ENCODE measurements at places on chromosomes 11 and 22. TPM values are rescaled to one million over a fixed set of nuclear protein-coding genes. Genes with fewer than 3 reads are reported as not detected.

VSIG10L2 gene
- not detected for total RNA-seq

IL18BP gene
- total RNA-seq: 7.3 TPM

NCAM1 gene
- total RNA-seq: 54.4 TPM

FADS2 gene
- total RNA-seq: 61.0 TPM

DNA sequence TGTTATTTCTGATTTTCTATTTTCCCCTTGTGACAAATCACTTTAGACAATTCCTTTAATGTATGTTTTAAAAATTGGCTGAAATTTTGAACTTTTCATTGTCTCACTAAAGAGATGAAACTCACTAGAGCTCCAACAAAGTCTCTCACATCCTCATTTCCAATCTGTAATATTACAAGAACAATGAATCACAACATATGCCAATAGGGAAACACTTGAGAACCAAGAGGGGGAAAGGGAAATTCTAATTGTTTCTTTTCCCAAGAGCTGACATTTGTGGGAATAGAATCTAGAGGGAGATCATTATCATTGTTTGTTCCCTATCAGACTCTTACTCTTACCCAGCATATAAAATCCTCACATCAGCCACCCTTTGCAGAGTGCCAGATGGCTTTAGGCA lies 28.2 kb downstream of the OR10D3 start:
- no peak for DNase-seq

- peak; percentile 83 for DNase-seq
These were observed at the start of gene PLXNB2 for GRCh38 chr22:50306753-50307749. Gene PLXNB2 (minus strand): TSS chr22:50307646. CDS start chr22:50290584, 17,062 bp downstream.

DNA sequence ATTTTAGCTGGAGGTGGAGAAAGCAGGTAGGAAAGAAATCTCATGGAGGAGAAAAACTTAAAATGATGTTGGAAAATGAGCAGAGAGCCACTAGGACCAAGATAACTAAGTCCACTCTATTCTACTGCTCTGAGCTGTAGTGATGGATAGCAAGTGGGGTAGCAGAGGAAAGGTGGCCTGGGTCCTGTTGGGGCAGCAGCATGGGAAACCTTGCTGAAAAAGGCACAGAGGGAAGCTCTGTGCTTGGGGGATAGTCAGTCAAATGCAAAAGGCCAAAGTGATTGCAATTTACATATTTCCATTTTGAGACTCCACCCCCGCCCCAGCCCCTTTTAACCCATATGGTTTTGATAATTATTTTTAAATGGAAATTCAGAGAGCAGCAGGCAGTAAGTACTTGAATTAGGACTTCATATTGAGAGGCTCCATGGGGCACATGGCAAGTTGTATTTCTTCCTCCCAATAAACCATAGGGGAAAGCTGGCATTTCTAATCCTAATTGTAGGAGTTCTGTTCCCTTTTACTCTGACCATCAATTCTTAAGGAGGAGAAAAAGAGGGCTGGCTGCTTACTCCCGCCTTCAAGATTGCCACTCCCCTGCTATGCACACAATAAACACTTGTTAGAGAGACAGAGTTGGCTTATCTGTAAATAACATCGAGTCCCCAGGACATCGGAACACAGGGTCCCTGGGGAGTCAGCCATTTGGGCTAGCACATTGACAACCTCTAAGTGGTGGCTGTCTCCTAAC lies 1341.5 kb upstream of the TENM4 start:
- no peak for DNase-seq

GRCh38 chr11:115493488-115493887 lies 10.7 kb downstream of the CADM1 start:
- no peak for DNase-seq

DNA sequence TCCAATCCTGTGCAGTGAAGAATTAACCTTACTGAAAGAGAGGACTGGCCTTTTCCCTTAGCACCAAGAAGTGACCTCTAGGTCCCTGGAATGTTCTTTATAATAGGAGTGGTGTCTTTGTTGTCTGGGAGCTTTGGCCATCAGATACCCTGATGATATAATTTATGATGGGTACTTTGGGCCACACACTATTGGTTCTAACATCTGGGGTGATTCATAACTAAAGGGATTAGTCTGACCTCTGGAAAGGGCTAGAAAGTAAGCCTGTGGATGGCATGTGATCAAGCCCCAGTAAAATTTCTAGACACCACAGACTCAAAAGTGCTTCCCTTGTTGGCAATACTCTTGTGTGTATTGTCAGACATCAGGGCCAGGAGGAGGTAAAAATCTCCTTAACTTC lies 891.2 kb downstream of the KCNA4 start:
- DNase-seq: no peak

- no peak for DNase-seq
These were observed 743.5 kb downstream of the BRD1 start for GRCh38 chr22:49084206-49084605.

GRCh38 chr22:46229701-46230100 lies 20.4 kb downstream of the CDPF1 start:
- no peak for DNase-seq

DNA sequence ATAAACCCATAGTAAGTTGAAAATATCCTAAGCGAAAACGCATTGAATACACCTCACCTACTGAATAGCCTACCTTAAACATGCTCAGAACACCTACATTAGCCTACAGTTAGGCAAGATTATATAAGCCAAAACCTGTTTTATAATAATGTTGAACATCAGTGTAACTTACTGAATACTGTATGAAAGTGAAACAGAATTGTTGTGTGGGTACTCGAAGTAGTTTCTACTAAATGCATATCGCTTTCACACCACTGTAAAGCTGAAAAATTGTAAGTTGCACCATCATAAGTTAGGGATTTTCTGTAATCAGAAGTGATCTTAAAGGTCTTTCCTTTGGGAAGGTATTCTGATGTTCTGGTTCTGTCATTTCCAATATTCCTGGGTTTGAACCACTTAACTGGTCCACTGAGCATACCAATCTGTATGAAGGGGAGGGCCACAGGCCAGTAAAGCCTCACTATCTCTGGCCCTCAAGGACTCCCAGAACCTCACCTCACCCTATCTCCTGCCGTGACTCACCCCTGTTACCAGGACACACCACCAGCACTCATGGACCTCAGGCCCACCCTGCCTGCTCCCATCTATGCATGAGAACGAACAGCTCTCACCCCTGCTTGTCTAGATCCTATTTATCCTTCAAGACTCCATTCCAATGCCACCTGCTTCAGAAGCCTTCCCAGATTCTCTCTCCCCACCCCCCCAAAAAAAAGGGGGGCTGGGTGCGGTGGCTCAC lies 70.0 kb downstream of the NAT10 start:
- no peak for DNase-seq

GRCh38 chr11:12410006-12410728 lies 32.8 kb downstream of the PARVA start:
- peak; percentile 52 for DNase-seq

- DNase-seq: no peak
These were observed 24.0 kb upstream of the ROBO3 start for GRCh38 chr11:124841201-124841600.

- peak; percentile 57 for DNase-seq
These were observed 36.0 kb upstream of the LDLRAD3 start for GRCh38 chr11:35907648-35908431.
